ENCODE measurements at places on chromosomes 6 and 20. TPM values are rescaled to one million over a fixed set of nuclear protein-coding genes. Genes with fewer than 3 reads are reported as not detected.

Gene TBCC
- 20.3 TPM for total RNA-seq

Gene ZNF831
- total RNA-seq: 0.02 TPM

Gene TMEM244
- not detected for total RNA-seq

Gene KHDRBS2
- total RNA-seq: 1.6 TPM

Gene POLR1C
- 39.5 TPM for total RNA-seq

Gene OR12D3
- total RNA-seq: not detected

Gene AAR2
- total RNA-seq: 30.6 TPM

Gene METTL24
- total RNA-seq: 28.1 TPM

Gene PRDM1
- 1.9 TPM for total RNA-seq

Gene SLC22A16
- total RNA-seq: not detected

Gene KIF6
- 1.3 TPM for total RNA-seq

Gene DYNLRB1
- 95.9 TPM for total RNA-seq

- DNase-seq: no peak
Measured at GRCh38 chr20:34410336-34410735, 47.3 kb downstream of the ITCH start.

GRCh38 chr6:147691446-147691845 lies 183.0 kb downstream of the SAMD5 start:
- no peak for DNase-seq

GRCh38 chr20:24469894-24470745 lies 691 bp downstream of the SYNDIG1 start:
- no peak for DNase-seq

DNA sequence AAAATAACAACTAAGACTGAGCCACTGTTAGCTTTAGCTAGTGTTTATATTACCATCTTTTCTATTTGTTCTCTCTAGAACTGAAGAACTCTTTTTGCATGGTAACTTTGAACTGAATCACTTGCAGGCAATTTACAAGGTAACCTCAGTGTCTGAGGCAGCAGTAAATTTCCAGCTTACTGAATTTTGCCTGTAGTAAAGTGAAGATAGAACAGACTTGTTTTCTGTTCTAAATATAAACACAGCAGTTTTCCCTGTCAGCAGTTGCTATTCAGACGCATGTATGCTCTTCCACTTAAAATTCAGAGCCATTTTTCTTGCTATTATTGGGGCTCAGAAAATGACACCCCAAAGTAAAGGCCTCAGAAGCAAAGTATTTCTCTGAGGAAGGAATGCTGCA lies 974.0 kb upstream of the GJE1 start:
- DNase-seq: no peak

GRCh38 chr6:46502486-46503119 lies 11.4 kb upstream of the RCAN2 start:
- no peak for DNase-seq

- DNase-seq: no peak
Measured at GRCh38 chr6:30327232-30327746, 562 bp downstream of the TRIM39 start.

GRCh38 chr6:151761851-151762250 lies 45.6 kb upstream of the ESR1 start:
- no peak for DNase-seq

DNA sequence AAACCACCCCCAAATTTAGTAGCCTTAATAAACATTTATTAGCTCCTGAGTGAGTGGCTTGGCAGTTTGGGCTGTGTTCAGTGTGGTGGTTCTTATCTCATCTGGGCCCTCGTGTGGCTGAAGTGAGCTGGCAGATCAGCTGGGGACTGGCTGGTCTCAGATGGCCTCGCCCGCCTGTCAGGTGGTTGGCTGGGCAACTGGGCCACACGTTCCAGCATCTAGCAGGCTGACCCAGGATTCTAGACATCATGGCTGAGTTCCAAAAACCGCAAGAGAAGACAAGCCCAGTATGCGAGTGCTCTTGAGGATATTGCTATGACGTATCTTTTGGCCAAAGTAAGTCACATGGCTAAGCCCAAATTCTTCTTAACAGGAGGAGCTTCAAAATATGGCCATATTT lies 28.9 kb downstream of the EIF2S2 start:
- no peak for DNase-seq

DNA sequence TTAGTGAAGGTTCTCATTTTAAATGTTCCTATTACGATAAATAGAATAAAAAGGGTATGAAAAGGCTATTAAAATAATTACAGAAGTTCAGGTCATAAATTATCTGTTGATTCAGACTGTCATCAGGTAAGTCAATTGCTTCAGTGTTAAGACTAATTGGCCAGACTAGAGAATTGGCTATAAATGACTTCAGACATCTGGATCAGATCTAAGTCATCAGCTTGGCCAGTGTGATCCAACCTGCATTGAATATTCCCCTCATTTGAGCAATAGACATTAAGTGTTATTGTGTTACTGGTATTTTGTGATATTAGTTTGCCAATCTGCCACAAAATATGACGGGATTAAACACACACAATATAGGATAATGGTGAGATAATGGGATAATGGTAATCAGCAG lies 377.6 kb upstream of the CITED2 start:
- DNase-seq: no peak

DNA sequence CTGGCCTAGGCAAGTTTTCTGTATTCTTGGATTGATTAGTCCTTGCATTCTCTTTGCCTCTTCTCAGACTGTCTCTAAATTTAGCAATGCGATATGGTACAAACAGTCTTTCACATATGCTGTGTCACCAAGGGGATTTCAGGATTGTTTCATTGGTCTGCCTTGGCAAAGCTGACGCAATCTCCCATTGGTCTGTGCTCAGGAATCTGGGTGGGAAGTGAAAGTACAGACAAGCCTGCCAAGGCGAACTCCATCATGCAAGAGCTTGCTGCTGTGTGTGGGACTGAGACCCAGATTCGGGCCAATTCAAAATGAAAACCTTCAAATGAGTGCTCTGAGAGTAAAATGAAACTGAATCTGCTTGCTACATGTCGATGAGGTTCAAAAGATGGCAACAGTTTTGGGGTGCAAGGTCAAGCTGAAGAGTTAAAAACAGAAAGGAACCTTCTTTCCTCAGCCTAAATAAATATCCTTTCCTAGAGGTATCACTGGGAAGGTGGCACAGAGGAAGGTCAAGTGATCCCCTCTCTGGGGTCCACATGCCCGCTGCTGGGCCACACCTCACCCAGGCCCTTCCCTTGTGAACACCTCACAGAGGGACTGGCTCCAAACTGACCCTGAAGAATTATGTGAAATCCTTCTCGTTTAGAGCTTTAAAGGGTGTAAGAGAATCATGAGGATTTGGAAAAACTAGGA lies 198.8 kb upstream of the PREP start:
- DNase-seq: no peak

- no peak for DNase-seq
Measured at GRCh38 chr6:107421696-107422256, 37.6 kb downstream of the PDSS2 start.

DNA sequence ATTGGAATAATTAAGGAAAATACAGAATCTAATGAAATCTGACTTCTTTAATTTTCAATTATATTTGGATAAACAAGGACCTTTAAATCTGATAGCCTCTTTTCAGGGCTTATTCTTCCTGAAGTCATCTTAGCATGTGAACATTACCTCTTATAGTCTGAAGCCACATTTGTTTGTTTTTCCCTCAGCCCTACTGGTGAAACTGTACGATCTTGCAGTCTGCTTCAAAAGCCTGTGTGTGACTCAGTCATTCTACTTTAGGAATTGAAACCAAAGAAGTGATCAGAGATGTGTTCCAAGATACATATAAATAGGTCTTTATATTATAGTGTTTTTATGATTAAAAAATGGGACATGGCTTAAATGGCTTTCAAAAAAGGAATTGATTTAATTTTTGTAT lies 67.5 kb downstream of the MACROD2 start:
- DNase-seq: no peak

- no peak for DNase-seq
Measured at GRCh38 chr20:9926476-9926875, 87.6 kb upstream of the PAK5 start.

GRCh38 chr20:56788671-56789610 lies 159.8 kb downstream of the TFAP2C start:
- no peak for DNase-seq

DNA sequence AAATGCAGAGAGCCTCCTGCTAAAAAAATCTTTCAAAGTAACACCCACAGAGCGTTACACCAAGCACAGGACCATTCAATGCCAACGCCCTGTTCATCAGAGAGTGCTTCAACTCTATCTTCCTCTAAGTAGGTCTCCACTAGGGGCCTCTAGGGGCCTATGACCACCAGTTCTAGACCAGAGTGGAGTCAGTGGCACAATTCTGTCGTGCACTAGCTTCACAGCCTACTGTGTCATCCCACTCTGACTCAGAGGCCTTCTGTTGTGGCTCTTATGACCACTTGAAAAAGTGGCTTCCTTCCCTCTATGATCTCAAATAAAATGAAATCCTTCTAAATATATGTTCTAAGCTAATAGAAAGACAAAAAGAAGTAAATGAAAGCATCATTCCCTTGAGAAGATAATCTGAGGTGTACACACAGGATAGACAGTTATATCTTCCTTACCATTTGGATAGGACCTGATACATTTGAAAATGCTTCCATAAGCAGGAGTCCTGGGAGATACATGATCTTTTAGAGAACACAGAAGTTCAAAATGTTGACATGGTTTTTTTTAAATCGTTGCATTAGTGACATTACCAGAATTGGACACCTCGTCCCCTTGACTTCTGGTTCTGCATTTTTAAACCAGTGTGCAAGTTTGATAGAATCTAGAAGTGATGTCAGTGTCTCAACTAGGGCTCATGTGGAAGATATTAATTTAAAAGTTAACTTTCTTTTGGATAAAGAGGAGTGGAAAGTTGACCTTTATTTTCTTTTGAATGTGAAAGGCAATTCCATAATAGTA lies 151.9 kb downstream of the SH3BGRL2 start:
- DNase-seq: no peak

DNA sequence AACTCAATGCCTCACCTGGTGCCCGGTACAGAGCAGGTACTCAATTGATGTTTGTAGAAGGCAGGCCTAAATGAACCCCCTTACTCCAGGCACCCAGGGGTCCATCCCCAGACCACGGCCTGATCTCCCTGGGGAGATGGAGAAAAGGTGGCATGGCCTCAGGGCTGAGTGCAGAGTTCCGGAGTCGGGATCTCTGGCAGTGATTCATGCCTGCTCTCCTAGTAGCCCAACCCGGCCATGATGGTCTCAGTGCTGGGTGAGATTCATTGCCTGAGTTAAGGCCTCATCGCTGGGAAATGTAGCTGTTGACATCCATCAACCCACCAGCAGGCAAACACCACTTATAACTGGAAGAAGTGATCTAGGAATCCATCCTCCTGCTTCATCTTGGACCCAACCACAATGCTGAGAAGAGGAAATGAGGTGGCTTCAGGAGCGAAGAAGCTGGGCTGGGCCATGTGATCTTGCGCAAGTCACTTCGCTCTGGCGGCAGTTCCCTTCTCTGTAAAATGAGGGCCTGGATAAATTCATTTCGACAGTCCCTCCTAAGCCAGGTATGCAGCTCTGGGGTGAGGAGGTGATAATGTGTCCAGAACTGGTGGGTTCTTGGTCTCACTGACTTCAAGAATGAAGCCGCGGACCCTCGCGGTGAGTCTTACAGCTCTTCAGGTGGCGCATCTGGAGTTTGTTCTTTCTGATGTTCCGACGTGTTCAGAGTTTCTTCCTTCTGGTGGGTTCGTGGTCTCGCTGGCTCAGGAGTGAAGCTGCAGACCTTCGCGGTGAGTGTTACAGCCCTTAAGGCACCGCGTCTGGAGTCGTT lies 24.7 kb downstream of the ETV7 start:
- DNase-seq: no peak

DNA sequence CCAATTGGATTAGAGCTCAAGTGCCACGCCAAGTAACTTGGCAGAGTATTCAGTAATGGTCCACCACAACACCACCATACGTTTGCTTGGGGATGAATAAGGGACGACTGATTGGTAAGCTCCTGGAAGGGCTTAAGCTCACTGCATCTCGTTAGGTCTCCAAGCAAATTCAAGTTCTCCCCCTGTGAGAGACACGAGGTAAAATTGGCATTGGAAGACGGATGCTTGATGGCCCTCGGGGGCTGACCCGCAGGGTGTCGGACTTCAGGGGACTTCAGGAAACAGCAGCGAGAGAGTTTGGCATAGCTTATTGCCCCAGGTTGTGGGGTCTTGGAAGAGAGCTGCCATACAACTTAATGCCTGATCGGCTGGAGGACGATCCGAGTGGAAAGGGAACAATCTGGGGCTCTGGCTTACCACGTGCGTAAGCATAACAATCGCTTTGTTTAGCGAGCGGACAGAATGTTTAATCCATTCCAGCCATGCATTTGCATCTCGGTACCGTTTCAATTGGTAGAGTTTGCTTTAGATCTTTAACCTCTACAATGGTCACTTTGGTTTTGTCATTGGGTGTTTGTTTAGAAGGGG lies 4.8 kb upstream of the ZNFX1 start:
- DNase-seq: no peak

DNA sequence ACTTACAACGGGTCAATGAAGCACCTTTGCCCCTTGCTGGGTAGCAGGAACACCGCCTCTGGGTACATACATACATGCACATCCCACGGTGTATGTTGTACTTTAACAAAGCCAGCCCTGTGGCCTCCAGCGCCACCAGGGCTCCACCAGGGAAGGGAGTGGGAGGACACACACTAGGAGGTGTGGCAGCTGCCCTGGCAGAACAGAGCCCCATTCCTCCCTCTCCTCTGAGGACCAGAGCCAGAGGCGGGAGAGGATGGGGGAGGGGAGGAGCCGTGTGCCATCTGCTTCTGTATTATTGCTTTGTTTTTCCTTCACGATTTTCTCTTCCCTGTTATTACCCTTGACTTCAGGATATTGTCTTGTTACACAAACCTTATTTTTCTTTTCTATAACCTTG lies 105.8 kb upstream of the TRAF3IP2 start:
- no peak for DNase-seq

DNA sequence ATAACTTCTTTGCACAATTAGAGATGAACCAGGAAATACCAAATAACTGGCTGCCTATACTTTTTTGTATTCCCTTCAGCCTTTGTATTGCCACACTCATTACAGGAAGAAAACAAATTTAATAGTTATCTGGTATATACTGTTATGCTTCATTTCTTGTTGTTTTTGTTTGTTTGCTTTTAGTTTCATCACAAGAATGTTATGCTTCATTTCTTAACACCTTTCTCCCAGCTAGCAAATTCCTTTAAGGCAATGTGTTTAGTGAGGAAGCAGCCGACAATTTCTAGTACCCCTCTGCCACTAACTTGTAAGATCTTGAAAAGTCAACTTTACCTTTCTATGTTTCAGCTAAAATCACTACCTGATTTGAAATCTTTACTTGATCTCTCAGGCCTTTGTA lies 1.4 kb downstream of the NCOA6 start:
- no peak for DNase-seq

DNA sequence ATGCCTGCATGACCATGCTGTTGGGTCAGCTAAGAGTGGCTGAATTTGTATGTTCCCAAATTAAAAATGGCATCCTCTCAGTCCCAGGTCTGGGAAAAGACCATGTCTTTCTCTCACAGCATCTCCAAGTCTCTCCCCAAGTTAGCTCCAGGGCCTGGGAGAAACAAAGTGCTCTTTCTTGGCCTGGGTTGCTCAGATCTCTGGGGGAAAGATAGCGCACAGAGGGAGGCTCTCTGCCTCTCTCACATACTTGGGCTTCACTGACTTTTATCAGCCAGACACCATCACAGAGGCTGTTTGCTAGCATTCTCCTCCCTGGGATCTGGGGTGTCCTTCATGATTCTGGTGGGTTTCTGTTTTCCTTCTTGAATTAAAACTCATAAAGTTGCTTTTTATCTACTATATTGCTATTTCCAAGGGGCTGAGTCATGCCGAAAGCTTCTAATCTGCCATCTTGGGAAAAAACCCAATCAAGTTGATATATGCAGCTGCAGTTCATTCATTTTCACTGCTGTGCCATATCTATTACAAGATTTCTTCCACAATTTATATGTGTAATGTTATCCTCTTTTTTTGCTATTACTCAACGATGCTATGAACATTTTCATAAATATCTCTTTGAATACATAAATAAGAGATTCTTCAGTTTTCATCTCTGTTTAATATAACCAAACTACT lies 190.2 kb downstream of the MOXD1 start:
- DNase-seq: no peak

All from mesothelial cell of epicardium (in vitro differentiated cells).